ENCODE measurements at places on chromosomes 12 and 14. TPM values are rescaled to one million over a fixed set of nuclear protein-coding genes. Genes with fewer than 3 reads are reported as not detected.

DNA sequence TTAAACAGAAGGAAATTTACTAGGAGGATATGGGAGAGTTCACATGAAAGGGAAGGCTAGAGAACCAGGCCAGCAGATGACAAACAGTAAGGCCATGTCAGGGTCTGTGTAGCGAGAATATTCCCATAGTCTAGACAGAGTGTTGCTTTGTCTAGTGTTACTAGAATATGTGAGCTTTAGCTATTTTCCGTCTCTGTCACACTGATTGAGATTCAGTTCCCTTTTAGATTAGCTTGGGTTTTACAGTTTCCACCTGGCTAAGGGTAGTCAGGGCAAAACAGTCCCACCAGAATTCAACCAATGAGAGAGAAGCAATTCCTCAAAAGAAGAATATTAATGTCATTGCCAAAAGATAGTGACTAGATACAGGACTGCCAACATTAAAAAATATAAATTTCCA, 82.8 kb upstream of the MDM1 start:
- peaks cover 2% of the 10 kb centered on the region for H3K4me1 ChIP-seq
- no peaks in the 10 kb centered on the region for H3K36me3 ChIP-seq
- DNase-seq = no peak
- no peak overlapping the region for H3K27ac ChIP-seq
- H3K4me3 ChIP-seq = no peak overlapping the region
- no peaks in the 10 kb centered on the region for H3K27me3 ChIP-seq

The KRT2 gene
- total RNA-seq = not detected

The KRT71 gene
- not detected for total RNA-seq

DNA sequence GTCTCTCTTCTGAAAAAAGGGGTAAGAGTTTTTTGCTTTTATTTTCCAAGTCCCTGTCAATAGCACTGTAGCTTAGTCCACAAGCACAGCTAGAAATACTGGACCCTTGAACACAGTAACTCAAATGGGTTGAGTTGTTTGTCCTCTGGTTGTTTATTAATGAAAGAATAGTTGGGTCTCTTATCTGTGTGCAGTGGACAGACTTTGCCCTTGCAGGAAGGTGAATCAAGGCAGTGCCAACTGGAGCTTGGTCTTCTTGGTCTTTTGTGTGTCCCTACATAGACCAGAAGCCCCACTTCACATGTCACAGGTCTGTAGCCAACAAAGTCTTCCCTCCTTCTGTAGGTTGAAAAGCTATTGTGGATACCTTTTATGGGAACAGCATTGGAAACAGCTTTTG, 322.0 kb downstream of the AACS start:
- no peak overlapping the region for H3K27ac ChIP-seq
- H3K4me1 ChIP-seq = no peaks in the 10 kb centered on the region
- no peak overlapping the region for H3K4me3 ChIP-seq
- no peaks in the 10 kb centered on the region for H3K27me3 ChIP-seq

The FOXA1 gene
- total RNA-seq = not detected

GRCh38 chr12:42507081-42507480, 82.5 kb downstream of the PRICKLE1 start:
- no peak overlapping the region for H3K27ac ChIP-seq
- DNase-seq = no peak
- no peaks in the 10 kb centered on the region for H3K27me3 ChIP-seq
- H3K4me1 ChIP-seq = no peaks in the 10 kb centered on the region
- H3K4me3 ChIP-seq = no peak overlapping the region
- H3K36me3 ChIP-seq = no peaks in the 10 kb centered on the region

DNA sequence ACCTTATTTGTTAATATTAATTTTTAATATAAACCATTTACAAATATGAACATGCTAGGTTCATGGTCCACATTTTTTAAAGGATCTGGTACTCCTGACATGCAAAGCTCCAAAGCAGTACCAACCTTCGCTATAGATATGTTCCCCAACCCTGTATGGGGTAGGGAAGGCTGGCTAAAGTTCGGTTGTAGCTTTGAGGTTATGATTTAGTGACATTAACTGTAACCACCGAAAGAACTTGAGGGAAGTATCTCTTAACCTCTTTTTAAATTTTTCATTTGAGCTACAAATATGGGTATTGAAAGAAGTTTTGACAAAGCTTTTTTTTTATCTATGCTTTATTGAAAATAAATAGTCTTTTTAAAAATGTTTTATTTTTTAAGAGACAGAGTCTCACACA, 115.5 kb downstream of the DYRK2 start:
- no peak overlapping the region for H3K27ac ChIP-seq
- no peaks in the 10 kb centered on the region for H3K4me1 ChIP-seq
- no peak overlapping the region for H3K4me3 ChIP-seq
- DNase-seq = no peak
- no peaks in the 10 kb centered on the region for H3K27me3 ChIP-seq

GRCh38 chr12:65960820-65961189, 136.5 kb downstream of the HMGA2 start:
- no peak overlapping the region for H3K4me3 ChIP-seq
- H3K36me3 ChIP-seq = no peaks in the 10 kb centered on the region
- no peaks in the 10 kb centered on the region for H3K27me3 ChIP-seq
- H3K27ac ChIP-seq = no peak overlapping the region

The GRIP1 gene
- 3.2 TPM for total RNA-seq

- no peaks in the 10 kb centered on the region for H3K27me3 ChIP-seq
- H3K27ac ChIP-seq = no peak overlapping the region
- DNase-seq = no peak
- no peaks in the 10 kb centered on the region for H3K36me3 ChIP-seq
- no peaks in the 10 kb centered on the region for H3K4me1 ChIP-seq
These were observed 88.4 kb downstream of the DNAH10 start for GRCh38 chr12:123850246-123851134.

DNA sequence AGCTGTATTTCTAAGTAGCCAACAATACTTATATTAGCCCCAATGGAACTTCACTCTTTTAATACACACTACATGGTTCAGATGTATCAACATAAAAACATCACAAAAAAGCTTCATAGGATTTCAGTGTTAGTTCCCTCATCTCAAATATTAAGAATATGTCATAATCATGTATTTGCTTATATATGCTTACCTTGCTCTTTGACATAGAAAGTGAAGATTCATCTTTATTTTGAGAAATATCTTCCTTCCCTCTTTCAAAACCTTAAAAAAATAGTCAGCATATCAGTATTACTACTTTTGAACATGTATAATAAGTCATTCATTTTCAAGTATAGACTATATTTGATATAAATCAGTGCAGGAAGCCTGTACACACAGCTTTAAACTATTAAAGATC, 62.2 kb upstream of the BBS10 start:
- H3K27me3 ChIP-seq = peaks cover 2% of the 10 kb centered on the region
- H3K4me3 ChIP-seq = no peak overlapping the region
- no peak for DNase-seq
- H3K27ac ChIP-seq = no peak overlapping the region
- no peaks in the 10 kb centered on the region for H3K36me3 ChIP-seq

The MUCL1 gene
- not detected for total RNA-seq

DNA sequence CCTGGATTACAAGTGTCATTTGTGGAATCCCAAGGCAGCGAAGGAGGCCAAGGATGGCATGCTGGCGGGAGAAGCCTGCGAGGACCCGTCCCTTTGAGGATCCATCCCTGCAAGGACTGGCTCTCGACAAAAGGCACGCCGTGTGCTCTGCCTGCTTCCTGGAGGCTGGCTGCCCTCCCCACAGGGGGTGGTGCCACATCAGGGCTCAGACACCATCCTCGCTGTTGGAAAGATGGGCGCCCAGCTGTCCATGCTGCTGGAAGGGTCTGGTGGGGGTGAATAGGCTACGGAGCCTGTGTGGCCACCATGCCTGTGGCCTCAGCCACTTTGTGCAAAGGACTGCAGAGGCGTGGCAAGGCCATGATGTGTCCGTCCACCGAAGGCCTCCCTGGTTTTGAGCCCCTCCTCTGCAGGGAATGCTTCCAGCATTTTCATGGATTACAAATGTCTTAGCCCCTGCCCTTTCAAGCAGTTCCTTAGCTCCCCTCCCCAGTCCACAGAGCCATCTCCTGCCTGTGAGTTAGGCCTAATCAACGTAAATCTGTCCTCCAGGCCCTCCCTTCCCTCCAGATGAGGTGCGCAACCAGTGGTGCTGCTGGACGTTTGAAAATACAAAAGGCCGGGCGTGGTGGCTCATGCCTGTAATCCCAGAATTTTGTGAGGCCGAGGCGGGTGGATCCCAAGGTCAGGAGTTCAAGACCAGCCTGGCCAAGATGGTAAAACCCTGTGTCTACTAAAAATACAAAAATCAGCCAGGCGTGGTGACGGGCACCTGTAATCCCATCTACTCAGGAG, 22.1 kb downstream of the ZBTB42 start:
- no peak overlapping the region for H3K4me3 ChIP-seq
- peak; percentile 30 for DNase-seq
- H3K36me3 ChIP-seq = no peaks in the 10 kb centered on the region
- H3K27me3 ChIP-seq = no peaks in the 10 kb centered on the region
- peaks cover 6% of the 10 kb centered on the region for H3K4me1 ChIP-seq

DNA sequence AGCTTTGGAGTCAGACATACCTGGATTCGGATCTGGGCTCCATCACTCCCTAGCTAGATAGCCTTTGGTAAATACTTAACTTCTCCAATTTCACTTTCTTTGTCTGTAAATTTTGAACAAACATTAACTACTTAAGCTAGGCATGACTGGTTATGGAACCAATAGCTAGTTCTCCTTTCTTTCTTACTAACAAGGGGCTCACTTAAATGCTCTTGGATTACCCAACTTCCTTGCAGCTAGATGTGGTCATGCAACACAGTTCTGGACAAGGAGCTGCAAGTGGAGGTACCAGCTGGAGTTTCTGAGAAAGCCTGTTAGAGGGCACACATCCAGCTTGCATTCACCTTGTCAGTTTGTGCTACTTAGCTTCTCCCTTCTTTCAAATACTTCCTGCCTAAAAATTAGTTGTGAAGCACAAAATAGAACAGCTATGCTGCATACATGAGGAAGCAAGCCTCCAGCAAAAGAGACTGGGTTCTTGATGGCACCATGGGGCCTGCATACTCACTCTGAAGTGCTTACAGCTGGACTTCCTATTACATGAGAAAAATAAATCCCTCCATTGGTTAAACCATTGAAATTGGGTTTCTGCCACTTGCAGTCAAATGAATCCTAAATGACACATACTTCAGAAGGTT, 210.1 kb upstream of the EEA1 start:
- H3K36me3 ChIP-seq = no peaks in the 10 kb centered on the region
- no peak overlapping the region for H3K27ac ChIP-seq
- H3K4me3 ChIP-seq = no peak overlapping the region
- H3K4me1 ChIP-seq = no peaks in the 10 kb centered on the region
- DNase-seq = no peak

DNA sequence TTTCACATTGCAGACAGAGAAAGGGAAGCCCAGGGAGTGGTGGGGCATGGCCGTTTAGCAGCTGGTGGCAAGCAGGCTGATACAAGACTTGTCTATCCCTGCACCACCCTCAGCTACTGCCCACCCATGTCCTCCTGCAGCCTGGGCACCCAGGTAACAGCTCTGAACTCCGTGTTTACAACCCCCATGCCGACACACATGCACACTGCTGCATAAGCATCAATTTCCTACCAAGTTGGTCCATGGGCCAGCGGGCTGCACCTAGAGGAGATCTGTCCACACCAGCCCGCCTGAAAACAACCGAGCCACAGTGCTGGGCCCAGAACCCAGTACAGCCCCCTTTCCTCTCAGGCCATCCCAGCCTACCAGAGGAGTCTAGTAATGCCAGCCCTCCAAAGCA, 75.9 kb upstream of the C14orf180 start:
- no peak for DNase-seq
- H3K27me3 ChIP-seq = no peaks in the 10 kb centered on the region
- no peak overlapping the region for H3K27ac ChIP-seq
- no peak overlapping the region for H3K4me3 ChIP-seq

GRCh38 chr12:87597114-87597513, 432.1 kb downstream of the C12orf50 start:
- H3K27me3 ChIP-seq = no peaks in the 10 kb centered on the region
- no peak overlapping the region for H3K27ac ChIP-seq
- no peaks in the 10 kb centered on the region for H3K36me3 ChIP-seq
- no peak overlapping the region for H3K4me3 ChIP-seq
- H3K4me1 ChIP-seq = no peaks in the 10 kb centered on the region
- no peak for DNase-seq

GRCh38 chr12:56256326-56256960, 1.7 kb downstream of the ANKRD52 start:
- peaks cover 4% of the 10 kb centered on the region for H3K4me1 ChIP-seq
- H3K27me3 ChIP-seq = no peaks in the 10 kb centered on the region
- H3K27ac ChIP-seq = peak overlapping the region; percentile 25
- H3K4me3 ChIP-seq = no peak overlapping the region
- peaks cover 2% of the 10 kb centered on the region for H3K36me3 ChIP-seq

GRCh38 chr12:54701940-54702592, 53.9 kb upstream of the DCD start:
- no peak for DNase-seq
- H3K27ac ChIP-seq = no peak overlapping the region
- no peaks in the 10 kb centered on the region for H3K36me3 ChIP-seq
- H3K4me1 ChIP-seq = peaks cover 2% of the 10 kb centered on the region
- no peaks in the 10 kb centered on the region for H3K27me3 ChIP-seq

GRCh38 chr12:125247477-125247876, 182.2 kb downstream of the AACS start:
- no peaks in the 10 kb centered on the region for H3K27me3 ChIP-seq
- DNase-seq = no peak
- no peak overlapping the region for H3K27ac ChIP-seq
- H3K4me3 ChIP-seq = no peak overlapping the region

The SH2B3 gene
- total RNA-seq = 11.6 TPM

The KRT5 gene
- 1.4 TPM for total RNA-seq

The GYS2 gene
- not detected for total RNA-seq

GRCh38 chr12:51517800-51518199, 73.2 kb upstream of the SCN8A start:
- DNase-seq = no peak
- H3K4me1 ChIP-seq = no peaks in the 10 kb centered on the region
- no peak overlapping the region for H3K4me3 ChIP-seq
- H3K27me3 ChIP-seq = no peaks in the 10 kb centered on the region
- no peak overlapping the region for H3K27ac ChIP-seq

GRCh38 chr14:54366736-54367735, 29.8 kb upstream of the CDKN3 start:
- H3K27me3 ChIP-seq = no peaks in the 10 kb centered on the region
- H3K4me3 ChIP-seq = no peak overlapping the region

- H3K4me3 ChIP-seq = no peak overlapping the region
- H3K27ac ChIP-seq = no peak overlapping the region
- no peaks in the 10 kb centered on the region for H3K36me3 ChIP-seq
- peaks cover 2% of the 10 kb centered on the region for H3K4me1 ChIP-seq
- H3K27me3 ChIP-seq = no peaks in the 10 kb centered on the region
These were observed 121.2 kb upstream of the LRIG3 start for GRCh38 chr12:59041241-59042121.

The PPP2R5E gene
- 39.1 TPM for total RNA-seq

- H3K4me1 ChIP-seq = peaks cover 1% of the 10 kb centered on the region
- H3K4me3 ChIP-seq = no peak within 1 kb of the TSS
- no peaks in the 10 kb centered on the region for H3K27me3 ChIP-seq
- H3K36me3 ChIP-seq = no peaks in the 10 kb centered on the region
- H3K27ac ChIP-seq = peak within 1 kb of the TSS; percentile 63
These were observed at the start of gene CLEC1A for GRCh38 chr12:10098791-10099190. CLEC1A (minus strand) TSS chr12:10098985; CDS start chr12:10098922, 63 bp downstream.

All from ovary (tissue), 10 donors.